Hippocampal formation (tissue), 2 donors: ENCODE measurements at places on chromosomes 5 and 9.

DNA sequence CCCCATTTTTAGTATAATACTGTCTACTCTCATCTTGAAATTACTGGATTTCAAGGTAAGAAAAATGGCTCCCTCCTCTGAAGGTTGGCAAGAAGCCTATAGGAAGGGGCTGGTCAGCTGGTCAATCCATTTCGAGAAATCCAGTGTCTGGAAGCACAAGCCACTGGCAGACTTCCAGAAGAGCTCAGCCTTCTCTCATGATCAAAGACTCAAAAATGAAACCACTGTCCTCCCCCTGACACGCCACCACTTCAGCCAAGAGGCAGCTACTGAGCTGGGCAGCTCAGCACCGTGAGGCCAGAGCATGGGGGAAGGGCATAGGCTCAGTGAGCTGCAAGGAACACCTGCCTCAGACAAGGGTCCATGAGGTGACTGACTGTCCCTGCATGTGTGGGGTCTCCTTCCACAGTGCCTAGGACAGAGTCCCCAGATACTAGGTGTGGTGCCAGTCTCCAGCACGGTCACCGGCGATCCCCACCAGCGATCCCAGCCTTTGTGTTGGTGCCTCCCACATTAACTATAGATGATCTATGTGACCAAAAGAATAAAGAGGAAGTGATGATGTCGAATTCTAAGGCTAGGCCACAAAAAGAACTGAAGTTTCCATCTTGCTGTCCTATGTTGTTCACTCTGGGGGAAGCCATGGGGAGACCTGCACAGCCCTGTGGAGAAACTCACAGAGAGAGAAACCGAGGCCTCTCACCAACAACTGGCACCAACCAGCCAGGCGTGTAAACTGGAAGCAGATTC lies 100.1 kb upstream of the LRRTM2 start:
- peak; percentile 44 for DNase-seq

- DNase-seq, result peak; percentile 65
These were observed 1.7 kb downstream of the SH3PXD2B start for GRCh38 chr5:172452398-172453205.

- no peak for DNase-seq
These were observed 390.9 kb upstream of the DAB2 start for GRCh38 chr5:39815711-39816110.

GRCh38 chr5:121503111-121503840 lies 348.4 kb upstream of the FTMT start:
- DNase-seq, result no peak

- DNase-seq, result no peak
These were observed 7.0 kb downstream of the NFIB start for GRCh38 chr9:14306672-14307660.
